MG63 (cell line): ENCODE measurements at places on chromosomes 5 and 9.
A peak's percentile ranks its signal among the peaks of the same experiment; 100 is the strongest.

- DNase-seq, result no peak
Observed at GRCh38 chr9:129627556-129628440, 1.8 kb downstream of the NTMT1 start.

GRCh38 chr5:157993986-157994691, 135.2 kb upstream of the CLINT1 start:
- no peak for DNase-seq

DNA sequence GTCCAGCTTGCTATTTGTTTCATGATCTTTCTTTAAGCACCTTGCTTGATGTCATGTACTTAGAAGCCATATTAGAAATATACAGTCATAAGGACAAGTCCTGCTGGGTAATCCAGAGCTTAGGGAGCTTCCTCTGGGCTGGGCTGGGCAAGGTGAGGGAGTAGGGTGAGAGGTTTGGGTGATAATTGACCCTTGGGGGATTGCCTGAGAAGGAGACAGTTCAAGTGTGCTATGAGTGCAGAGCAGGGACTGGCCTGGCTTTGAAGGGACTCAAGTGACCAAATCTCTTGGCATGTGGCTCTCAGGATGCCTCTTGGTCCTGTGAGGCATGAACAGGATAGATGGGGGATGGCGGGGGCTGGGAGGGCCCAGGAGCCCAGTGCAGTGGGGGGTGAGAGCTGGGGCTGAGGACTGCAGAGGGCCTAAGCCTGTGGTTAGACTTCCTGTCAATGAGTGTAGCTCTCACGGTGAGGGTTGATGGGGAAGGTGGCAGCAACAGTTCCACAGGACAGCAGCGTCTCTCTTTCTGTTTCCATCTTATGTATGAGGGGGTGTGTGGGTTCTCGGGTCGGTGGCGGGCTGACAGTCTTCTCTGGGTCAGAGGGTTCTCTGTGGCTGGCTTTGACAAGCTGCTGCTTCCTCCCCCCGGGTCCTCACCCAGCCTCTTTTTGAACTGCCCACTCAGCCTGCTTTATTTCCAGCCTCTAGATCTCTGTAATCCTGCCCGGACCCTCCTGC, 53.5 kb downstream of the RGS3 start:
- no peak for DNase-seq

- DNase-seq, result no peak
Observed at GRCh38 chr9:117678871-117679270, 25.3 kb upstream of the TLR4 start.

DNA sequence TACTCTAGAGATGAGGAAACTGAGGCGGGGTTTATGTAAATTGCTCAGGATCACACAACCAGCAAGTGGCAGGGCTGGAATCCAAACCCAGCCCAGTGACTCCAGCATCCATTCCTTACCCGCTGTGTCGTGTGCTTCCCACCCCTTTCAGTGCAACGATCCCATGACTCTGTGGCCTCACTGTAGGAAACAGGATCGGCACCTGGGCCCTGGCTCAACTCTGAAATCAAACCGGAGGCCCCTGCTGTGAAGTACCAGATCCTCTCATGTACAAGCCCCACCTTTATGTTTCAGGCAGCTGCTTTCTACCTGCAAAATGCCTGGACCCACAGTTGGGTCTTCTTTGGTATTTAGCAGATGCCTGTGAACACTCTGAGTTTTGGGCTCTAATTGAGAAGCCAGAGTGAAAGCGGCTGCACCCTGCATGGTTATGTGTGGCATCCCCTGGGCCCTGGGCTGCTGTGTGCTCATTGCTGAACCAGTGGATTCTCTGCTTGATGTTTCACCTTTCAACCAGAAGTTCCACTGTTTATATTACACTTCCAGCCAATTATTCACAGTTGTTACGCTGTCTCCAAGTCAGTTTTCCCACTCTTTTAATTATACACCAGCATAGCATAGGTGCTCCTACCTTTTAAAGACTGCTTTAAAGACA, 36.7 kb downstream of the ABLIM3 start:
- DNase-seq, result no peak

DNA sequence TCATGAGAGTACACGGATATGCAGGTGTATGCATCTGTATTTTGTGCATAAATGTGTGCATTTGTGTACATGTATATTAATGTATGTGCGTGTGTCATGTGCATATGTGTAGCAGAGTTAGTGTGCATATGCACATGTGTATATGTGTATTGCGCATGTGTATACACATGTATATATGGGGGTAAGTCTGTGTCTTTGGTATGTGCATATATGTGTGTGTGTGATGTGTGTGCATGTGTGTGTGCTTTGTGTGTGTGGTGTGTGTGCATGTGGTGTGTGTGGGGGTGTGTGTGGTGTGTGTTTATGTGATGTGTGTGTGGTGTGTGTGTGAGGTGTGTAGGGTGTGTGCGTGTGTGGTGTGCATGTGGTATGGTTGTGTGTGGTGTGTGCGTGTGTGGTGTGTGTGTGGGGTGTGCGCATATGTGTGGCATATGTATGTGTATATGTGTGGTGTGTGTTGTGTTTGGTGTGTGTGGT, 13.1 kb upstream of the CTSL start:
- no peak for DNase-seq

- no peak for DNase-seq
Observed at GRCh38 chr5:150070821-150071220, 15.5 kb downstream of the CSF1R start.

GRCh38 chr9:135886147-135886981, 21.0 kb downstream of the CAMSAP1 start:
- no peak for DNase-seq

GRCh38 chr5:149172261-149172660, 31.0 kb downstream of the ABLIM3 start:
- DNase-seq, result peak; percentile 61

- no peak for DNase-seq
Observed at GRCh38 chr9:129934041-129934591, 98.9 kb downstream of the USP20 start.

GRCh38 chr9:112110777-112111113, 64.4 kb downstream of the SUSD1 start:
- no peak for DNase-seq

DNA sequence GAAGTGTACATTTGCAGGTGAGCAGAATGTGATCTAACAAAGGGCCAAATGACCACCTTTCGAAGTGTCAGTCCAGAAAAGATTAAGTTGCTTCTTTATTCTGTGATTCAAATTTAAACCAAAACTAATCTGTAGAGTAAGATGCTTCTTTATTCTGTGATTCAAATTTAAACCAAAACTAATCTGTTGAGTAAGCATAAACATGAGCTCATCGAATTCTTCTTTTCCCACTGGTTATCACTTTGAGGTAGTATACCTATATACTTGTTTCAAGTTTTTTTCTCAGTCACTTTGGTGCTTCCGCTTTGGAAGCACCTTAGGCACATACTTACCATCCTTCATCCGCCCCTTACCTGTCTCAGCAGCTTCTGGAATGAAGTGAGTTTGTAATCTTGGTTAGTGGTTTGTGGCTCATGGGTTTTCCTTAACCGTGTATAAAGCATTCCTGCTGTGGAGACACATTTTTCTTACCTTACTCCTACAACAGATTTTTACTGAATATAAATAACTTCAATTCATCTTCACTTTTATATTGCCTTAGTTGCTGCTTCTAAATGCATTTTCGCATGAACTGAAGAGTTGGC, 40.7 kb upstream of the CTXN3 start:
- DNase-seq, result no peak

DNA sequence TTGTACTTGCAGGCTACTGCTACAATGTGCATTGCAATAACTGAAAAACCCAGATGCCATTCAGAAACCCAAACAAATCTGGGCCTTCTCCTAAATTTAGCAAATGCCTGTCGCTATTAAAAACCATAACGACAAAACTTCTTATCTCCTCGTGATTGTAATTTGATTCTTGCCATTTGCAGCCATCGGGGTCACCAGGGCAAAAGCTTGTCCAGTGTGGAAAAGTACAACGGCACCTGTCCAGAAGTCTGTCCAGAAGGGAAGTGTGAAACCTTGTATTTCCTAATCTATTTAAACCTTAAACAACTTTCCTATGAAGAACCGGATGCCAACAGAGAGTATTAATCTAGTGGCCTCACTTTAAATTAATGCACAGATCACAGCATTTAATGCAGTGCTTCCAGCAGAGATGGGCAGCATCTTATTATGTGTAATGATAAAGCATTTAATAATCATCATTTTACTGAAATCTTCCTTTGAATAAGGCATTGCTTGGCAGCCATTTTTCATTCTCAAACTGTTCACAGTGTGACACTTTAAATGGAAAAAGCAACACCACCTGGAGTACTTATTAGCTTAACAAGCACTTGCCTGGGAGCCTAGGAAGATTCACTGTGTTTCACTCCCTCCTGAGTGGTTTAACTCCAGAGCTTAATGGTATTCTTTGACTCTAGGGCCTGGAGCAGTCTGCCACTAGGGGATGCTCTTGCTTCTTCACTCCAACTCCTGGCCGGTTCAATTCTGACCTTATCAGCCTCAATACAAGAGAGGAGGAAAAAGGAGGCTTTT, 4.9 kb upstream of the C7 start:
- DNase-seq, result peak; percentile 51

DNA sequence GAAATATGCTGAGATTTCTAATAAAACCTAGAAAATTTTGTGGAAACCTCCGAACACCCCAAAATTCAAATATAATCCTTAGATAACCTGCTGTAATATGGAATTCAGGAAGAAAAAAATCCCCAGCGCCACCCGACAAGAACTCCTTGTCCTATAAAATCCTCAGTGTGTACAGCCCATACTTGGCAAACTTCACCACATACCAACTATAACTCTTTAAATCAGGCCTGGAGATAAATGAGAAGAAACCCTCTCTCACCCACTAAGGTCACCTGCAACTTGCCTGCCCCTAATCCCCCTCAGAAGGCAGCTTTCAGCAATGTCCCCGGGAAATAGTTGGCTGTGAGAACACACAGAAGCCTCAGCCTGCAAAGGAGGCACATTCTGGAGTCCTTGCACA, 90.5 kb downstream of the SH3TC2 start:
- no peak for DNase-seq

- peak; percentile 82 for DNase-seq
Observed at GRCh38 chr5:176541338-176542134, 4.3 kb upstream of the RNF44 start.

GRCh38 chr9:131622523-131622922, 77.2 kb downstream of the PRRT1B start:
- no peak for DNase-seq

- no peak for DNase-seq
Observed at GRCh38 chr5:131229623-131230022, 34.2 kb upstream of the CDC42SE2 start.

DNA sequence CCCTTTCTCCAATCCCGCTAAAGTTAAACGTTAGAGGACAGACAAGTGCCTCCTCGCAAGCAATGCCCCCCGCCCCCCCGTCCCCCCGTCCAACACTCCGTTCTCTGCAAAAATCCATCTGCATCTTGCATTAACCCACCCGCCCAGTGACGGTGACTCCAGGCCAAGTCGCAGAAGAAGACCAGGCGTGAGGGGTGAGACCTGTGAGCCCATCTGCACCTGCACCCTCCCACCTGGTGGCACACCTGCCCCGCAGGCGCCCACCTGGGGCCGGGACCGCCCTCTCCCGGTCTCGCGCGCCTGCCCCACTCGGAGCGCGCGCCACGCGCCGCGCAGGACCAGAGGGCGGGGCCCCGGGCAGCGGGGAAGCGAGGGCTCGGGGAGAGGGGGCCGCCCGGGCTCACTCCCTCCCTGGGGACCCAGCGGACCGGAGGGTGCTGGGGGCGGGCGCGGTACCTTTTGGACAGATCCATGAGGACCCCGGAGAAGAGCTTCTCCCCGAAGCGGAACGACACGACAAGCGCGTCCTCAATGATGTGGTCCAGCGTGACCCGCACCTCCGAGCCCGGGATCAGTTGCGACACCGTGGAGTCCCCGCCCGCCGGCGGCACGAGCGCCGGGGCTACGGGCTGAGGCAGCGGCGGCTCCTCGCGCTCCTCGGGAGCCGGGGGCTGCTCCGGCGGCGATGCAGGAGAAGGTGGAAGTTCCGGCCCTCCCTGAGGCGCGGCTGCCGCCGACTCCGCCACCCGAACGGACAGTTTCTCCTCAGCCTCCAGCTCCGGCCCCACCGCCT, 705 bp downstream of the PWWP2A start:
- peak; percentile 44 for DNase-seq

DNA sequence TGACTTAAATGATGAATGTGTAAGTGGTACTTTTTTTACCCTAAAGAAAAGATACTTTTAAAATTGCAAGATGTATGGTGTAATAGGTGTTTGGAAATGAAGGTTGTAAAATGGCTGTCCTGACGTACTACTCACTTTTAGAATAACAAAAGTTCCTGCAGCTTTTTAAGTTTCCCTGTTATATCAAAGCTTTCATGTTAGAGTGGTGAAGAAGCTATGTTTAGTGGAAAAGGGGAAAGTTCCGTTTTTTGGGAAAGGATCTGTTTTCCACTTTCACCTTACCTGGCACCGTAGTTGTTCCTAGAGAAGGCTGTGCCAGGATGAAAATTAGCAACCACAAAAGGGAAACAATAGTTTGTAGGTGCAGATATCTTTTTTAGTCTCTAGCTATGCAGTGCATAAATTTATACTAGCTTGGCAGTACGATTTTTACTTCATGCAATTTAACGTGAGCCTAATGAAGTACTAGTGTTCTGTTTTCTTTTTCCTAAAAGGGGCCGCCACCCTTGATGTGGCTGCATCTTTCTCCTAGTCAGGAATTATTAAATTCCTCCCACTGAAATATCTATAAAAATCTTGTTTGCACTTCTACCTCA, 1.3 kb downstream of the TNPO1 start:
- DNase-seq, result no peak

DNA sequence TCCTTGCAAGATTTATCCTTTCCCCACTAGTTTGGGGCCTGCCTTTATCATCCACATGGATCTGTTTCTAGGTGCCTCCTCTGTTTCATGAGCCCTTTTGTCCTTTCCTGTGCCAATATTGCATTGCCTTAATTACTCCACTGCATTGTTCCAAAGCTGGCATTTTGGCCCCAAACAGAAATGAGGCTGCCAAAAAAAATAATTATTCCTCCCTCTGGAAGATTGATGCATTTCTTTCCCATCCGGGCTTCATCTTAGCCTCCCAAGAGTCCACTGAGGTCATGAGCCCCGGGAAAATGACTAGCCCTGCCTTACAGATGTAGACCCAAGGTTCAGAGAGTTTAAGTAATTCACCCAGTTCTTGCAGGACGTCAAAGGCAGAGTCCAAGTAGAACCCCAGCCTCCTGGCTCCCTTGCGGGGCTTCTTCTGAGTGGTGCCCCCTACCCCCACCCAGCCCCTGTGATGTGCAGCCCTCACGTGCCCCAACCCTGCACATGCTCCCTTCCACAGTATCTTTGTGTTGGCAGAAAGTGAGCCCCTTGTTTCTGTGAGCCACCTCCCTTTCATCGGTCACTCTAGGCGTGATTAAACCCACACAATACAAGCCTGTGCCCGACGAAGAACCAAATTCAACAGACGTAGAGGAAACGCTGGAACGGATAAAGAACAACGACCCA, 62.1 kb downstream of the TMOD1 start:
- peak; percentile 45 for DNase-seq

GRCh38 chr5:134935711-134936602, 31.0 kb downstream of the PCBD2 start:
- DNase-seq, result no peak

DNA sequence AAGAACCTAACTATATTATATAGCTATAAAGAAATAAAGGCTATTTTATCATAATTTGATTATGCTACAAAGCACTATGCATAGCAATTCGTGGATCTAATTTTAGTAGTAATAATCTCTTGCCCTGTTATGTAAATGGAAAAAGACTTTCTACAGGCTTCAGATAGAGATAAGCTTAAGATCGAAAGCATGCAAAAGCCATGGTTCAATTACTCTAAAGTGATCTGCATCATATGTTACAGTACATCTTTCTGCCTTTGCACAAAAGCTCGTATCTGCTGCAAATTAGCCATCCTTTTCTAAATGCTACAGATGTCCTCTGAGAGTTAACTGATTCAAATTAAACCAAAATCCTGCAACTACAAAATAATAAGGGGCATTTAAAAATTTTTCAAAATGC, 234.8 kb upstream of the TMEM161B start:
- no peak for DNase-seq
